Left ventricle myocardium inferior (tissue), 1 donor: ENCODE measurements at places on chromosomes 11 and 22. TPM values are rescaled to one million over a fixed set of nuclear protein-coding genes. Genes with fewer than 3 reads are reported as not detected.

GRCh38 chr22:32327596-32328171 is 30.0 kb upstream of the RFPL3 start:
- no peak overlapping the region for H3K27ac ChIP-seq
- H3K4me3 ChIP-seq = no peak overlapping the region
- H3K4me1 ChIP-seq = peaks cover 4% of the 10 kb centered on the region
- peaks cover 5% of the 10 kb centered on the region for H3K27me3 ChIP-seq
- no peak for DNase-seq

DNA sequence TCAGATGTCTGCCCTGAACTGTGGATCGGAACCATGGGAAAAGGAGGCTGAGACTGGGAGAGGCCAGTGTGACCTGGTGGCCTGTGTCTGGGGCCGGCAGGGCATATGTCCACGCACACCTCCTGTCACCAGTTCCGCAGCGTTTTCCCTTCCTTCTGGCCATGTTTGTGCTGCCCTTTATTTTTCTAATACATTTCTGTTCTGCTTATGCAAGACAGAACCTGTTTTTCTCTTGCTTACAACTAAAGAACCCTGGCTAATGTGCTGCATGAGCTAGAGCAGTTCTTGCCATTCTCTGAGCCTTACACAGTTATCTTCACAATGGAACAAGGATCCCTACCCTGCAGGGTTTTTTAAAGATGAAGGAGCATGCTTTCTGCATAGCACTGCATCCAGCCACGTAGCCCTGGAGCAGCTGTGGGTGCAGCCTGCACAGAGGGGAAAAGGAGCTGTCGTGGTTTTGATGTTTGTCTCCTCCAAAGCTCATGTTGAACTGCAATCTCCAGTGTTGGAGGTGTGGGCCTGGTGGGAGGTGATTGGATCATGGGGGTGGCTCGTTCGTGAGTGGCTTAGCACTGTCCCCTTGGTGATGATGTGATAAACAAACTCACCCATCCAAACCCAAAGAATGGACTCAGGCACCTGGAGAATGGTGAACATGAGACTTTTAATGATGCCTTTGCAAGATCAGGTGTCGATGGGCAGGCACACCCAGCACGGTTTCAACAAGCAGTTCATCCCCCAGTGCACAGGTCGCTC is 84.8 kb upstream of the SHANK2 start:
- DNase-seq = no peak
- H3K36me3 ChIP-seq = no peaks in the 10 kb centered on the region
- no peak overlapping the region for H3K4me3 ChIP-seq
- no peaks in the 10 kb centered on the region for H3K4me1 ChIP-seq

DNA sequence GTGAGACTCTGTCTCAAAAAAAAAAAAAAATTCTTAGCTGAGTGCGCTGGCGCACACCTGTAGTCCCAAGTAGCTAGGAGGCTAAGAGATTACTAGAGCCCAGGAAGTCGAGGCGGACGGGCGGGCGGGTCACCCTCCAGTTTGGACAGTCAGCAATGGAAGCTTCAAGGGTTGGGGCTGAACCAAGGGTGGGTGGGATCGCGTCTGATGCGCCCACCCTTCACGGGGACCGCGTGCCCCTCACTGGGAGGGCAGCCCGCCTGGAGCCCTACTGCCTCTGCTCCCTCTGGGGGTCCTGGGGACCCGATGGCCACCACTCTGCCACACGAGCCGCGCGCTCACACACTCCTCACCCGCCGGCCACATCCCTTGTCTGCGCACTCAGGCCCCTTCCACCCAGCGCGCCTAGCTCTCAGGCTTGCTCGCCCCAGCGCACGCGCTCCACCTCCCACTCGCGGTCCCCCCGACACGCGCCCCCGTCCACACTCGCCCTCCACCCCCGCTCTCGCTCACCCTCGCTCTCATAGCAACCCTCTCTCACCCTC is 494 bp downstream of the CHID1 start:
- peaks cover 8% of the 10 kb centered on the region for H3K36me3 ChIP-seq
- DNase-seq = no peak
- no peaks in the 10 kb centered on the region for H3K27me3 ChIP-seq
- H3K27ac ChIP-seq = peak overlapping the region; percentile 98
- H3K4me1 ChIP-seq = peaks cover 26% of the 10 kb centered on the region

DNA sequence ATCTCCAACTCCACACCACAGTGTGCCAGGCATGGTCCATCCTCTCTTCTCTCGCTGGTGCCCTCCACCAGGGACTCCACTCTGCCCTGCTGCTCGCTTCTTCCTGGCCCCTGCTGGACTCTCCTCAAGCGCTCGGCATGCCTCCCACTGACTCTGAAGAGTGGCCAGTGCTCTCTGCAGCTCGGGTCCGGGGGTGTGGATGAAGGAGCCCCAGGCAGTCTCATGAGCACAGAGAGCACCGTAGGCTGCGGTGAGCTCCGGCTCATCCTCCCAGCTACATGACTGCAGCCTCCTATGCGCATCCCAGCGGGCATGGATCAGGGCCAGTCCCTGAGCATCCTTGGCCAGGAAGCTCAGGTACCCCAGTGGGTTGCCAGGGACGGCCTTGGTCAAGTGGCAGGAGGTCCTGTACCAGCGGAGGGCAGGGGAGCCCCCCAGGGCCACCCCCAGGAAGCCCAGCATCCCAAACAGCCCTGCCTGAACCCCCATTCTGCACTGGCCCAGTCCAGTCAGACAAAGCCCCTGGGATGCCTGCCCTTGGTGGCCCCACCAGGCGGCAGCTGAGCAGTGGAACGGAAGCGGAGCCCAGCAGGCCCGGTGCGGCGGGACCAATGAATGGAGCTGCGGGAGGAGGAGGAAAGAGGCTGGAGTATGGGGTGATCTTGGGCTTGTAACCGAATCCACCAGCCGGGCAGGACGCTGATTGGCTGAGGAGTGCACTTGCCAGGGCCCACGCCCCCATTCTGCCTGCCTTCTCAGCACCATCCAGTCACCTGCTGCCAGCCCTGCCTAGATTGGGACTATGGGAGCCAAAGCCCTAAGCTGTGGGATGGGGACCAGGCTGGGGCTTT is at the start of gene PLA2G3:
TSS of gene PLA2G3 (minus strand) at position 643 of the 851 bp plus-strand sequence. CDS start at position 489, 154 bp downstream.
- no peaks in the 10 kb centered on the region for H3K36me3 ChIP-seq
- H3K4me3 ChIP-seq = no peak within 1 kb of the TSS
- H3K27me3 ChIP-seq = peaks cover 26% of the 10 kb centered on the region
- no peak within 1 kb of the TSS for H3K27ac ChIP-seq
- no peak for DNase-seq

DNA sequence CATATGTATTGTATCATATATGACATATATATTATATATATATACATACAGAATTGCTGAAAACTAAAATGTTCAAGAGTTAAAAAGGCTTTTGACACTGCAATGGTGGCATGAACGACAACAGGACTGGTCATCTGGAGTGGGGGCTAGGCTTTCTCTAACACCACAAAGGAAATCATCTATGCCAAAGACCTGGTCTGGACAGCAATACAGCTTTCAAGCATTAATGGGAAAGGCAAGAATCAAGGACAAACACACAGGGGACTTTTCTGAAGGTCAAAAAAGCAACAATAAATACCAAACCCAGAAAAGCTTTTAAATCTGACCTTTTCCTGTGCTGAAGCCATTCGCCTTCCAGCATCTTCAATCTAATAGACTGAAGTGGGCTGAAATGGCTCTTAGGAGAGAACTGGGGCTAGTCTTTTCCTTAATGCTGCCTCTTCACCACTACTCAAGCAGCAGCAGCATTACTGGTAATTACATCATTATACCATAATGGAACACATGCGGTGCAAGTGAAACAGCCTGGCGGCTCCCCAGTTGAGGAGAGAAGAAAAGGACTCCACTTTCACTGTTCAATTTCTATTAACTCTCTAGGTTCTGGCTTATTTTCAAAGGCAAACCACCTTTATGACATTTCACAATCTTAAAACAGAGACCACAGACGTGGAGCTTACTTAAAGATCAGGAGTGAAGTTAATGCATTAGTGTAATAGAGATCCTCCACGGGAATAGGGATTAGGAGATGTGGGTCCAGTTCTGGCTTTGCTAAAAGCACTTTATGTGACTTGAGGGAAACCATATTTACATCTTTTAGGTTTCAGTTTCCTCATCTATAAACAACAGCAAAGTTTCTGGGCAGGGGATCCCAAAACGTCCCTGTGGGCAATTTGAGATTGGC is 63.0 kb downstream of the GAB2 start:
- H3K36me3 ChIP-seq = no peaks in the 10 kb centered on the region
- no peaks in the 10 kb centered on the region for H3K27me3 ChIP-seq
- H3K4me1 ChIP-seq = peaks cover 58% of the 10 kb centered on the region
- no peak overlapping the region for H3K4me3 ChIP-seq
- H3K27ac ChIP-seq = no peak overlapping the region

Gene MRPL48
- 35.6 TPM for total RNA-seq

Gene OSM
- total RNA-seq = not detected

DNA sequence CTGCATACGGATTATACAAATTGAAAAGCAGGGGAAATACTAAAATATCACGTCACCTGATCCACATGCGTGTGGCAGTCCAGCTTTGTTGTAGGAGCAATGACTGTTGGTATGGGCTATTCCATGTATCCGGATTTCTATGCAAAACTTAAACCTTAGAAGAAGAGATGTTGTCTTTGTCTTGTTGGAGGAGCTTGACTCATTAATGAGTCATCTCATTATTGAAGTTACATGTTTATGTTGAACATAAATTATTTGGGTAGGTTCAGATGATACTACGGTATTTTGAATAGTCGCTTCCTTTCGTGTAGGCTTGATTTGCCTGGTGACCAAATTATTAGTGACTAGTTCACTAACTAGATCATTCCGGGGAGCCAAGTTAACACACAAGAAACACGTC is 806 bp upstream of the SAAL1 start:
- peaks cover 17% of the 10 kb centered on the region for H3K36me3 ChIP-seq
- H3K27ac ChIP-seq = no peak overlapping the region
- H3K27me3 ChIP-seq = peaks cover 32% of the 10 kb centered on the region
- no peak for DNase-seq
- H3K4me3 ChIP-seq = peak overlapping the region; percentile 87

- peak overlapping the region; percentile 76 for H3K27ac ChIP-seq
- no peak for DNase-seq
- peaks cover 25% of the 10 kb centered on the region for H3K4me1 ChIP-seq
- H3K36me3 ChIP-seq = peaks cover 29% of the 10 kb centered on the region
- H3K27me3 ChIP-seq = peaks cover 18% of the 10 kb centered on the region
- H3K4me3 ChIP-seq = peak overlapping the region; percentile 87
Observed at GRCh38 chr11:18105086-18105801, 638 bp downstream of the SAAL1 start.

DNA sequence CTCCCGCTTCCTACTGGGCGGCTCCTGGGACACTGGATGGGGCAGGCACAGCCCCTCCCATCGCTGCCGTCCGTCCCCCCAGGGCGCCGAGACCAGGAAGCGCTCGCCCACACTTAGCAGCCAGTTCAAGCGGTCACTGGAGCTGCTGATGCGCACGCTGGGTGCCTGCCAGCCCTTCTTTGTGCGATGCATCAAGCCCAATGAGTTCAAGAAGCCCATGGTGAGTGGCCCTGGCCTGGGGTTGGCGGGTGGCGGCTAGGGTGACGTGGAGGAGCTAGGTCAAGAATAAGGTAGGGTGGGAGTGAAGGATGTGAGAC is 44.6 kb downstream of the MYO7A start:
- no peak for DNase-seq
- no peak overlapping the region for H3K27ac ChIP-seq
- no peak overlapping the region for H3K4me3 ChIP-seq
- H3K27me3 ChIP-seq = no peaks in the 10 kb centered on the region
- no peaks in the 10 kb centered on the region for H3K36me3 ChIP-seq

DNA sequence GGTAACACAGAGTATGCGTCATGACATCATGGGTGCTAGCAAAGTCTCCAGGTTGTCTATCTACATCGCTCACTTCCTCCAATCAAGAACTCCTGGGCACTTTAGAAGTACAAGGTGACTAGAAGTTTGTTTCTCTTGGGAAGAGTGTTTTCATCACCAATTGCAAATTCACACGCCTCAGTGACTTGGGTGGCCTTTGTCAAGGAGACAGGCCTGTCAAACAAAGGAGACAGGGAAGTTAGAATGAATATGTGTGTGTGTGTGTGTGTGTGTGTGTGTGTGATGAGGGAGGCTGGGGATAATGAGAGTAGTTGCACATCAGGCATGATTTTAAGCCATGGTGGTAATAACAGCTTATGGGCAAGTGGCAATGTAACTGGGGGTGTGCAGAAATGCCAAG is 953.2 kb downstream of the OPCML start:
- H3K36me3 ChIP-seq = no peaks in the 10 kb centered on the region
- no peaks in the 10 kb centered on the region for H3K27me3 ChIP-seq
- no peak overlapping the region for H3K27ac ChIP-seq

DNA sequence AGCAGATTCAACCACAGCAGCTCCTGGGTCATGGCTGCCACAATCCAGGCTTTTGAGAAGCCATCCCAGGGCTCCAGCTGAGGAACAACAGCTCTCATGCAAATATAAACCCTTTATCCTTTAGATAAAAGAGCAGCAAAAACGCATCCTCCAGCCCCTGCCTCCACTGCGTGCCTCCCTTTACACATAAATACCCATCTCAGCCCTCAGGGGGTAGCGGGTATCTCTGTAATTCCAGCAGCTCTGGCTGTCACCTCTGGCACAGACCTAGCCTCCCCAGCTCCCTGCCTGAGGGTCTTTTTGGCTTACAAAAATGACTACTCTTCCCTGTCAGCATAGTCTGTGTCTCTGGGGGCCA is 21.6 kb downstream of the LMO1 start:
- H3K4me3 ChIP-seq = no peak overlapping the region
- H3K4me1 ChIP-seq = no peaks in the 10 kb centered on the region
- H3K36me3 ChIP-seq = no peaks in the 10 kb centered on the region

- no peak overlapping the region for H3K27ac ChIP-seq
- H3K4me3 ChIP-seq = no peak overlapping the region
- H3K36me3 ChIP-seq = no peaks in the 10 kb centered on the region
Observed at GRCh38 chr11:84224042-84224441, 937.9 kb upstream of the CCDC90B start.

GRCh38 chr11:6646576-6646917 is 9.1 kb downstream of the DCHS1 start:
- H3K4me3 ChIP-seq = peak overlapping the region; percentile 29
- H3K36me3 ChIP-seq = no peaks in the 10 kb centered on the region
- H3K27ac ChIP-seq = peak overlapping the region; percentile 89
- H3K27me3 ChIP-seq = no peaks in the 10 kb centered on the region

Gene FKBP2
- total RNA-seq = 45.5 TPM

DNA sequence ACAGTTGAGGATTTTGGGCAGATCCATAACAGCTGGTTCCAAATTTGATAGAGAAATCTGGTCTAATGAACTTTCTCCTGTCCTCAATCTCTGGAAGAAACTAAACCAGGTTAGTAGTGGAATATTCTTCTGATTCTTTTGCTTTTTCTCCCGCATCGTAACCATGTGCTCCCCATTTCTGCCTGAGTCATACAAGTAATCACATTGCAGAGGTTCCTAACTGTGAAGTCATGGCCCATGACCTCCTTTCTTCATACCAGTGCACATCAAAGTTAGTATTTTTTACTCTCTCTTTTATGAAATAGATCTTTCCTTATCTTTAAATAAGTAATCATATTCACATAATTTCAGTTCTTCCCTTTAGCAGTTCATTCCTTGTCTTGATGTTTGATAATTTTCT is 249.0 kb downstream of the DYNC2H1 start:
- no peak overlapping the region for H3K4me3 ChIP-seq
- no peak for DNase-seq
- no peak overlapping the region for H3K27ac ChIP-seq
- no peaks in the 10 kb centered on the region for H3K36me3 ChIP-seq
- no peaks in the 10 kb centered on the region for H3K27me3 ChIP-seq

- no peaks in the 10 kb centered on the region for H3K36me3 ChIP-seq
- no peaks in the 10 kb centered on the region for H3K27me3 ChIP-seq
- no peak for DNase-seq
- H3K4me1 ChIP-seq = peaks cover 90% of the 10 kb centered on the region
Observed at GRCh38 chr11:73149105-73149504, 7.0 kb upstream of the FCHSD2 start.

Gene CBLIF
- total RNA-seq = not detected

Gene APOL3
- 21.3 TPM for total RNA-seq
